Posterior vena cava (tissue), 2 donors: ENCODE measurements at places on chromosomes 6 and 20. TPM values are rescaled to one million over a fixed set of nuclear protein-coding genes. Genes with fewer than 3 reads are reported as not detected.

DNA sequence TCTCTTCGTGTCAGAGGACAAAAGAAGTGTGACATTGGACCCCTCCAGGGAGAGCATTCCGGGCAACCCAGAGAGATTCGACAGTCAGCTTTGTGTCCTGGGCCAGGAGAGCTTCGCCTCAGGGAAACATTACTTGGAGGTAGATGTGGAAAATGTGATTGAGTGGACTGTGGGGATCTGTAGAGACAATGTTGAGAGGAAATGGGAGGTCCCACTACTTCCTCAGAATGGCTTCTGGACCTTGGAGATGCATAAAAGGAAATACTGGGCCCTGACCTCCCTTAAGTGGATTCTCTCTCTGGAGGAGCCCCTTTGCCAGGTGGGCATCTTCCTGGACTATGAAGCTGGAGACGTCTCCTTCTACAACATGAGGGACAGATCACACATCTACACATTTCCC lies 9.5 kb upstream of the BTN3A3 start:
- DNase-seq: no peak

DNA sequence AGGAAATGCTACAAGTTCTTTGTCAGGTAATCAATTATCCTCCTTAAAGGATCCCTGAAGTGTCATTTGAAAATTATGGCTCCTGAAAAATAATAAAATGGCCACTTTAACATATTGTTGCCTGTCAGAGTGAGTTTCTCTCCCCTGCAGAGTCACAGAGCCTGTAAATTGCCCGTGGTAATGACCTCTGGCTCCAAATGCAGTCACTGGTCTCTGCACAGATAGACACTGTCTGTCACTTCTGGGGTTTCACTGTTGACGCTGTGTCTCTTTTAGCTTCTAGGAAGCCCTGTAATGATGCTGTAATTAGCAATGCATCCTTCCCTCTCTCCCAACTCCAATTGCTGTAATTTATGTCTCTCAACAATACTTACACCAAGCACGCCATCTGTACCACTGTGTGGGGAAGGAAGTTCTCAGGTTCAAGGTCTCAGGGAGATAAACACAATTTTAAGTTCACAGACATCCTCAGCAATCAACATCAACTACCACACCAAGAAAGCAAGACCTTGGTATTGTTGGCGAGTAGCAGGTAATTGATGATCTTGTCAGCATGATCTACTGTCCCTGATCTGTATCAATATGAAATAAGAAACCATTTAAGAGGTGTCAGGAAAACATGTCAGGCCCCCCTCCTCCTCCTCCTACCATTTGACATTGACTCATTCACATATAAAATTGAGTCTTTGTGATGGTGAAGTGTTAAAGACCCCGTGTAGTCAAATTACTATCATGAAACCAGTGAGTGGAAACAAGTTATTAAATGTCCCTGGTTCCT lies 91.2 kb upstream of the SULF2 start:
- DNase-seq: no peak

GRCh38 chr6:45881705-45882467 lies 133.8 kb downstream of the CLIC5 start:
- DNase-seq: no peak

DNA sequence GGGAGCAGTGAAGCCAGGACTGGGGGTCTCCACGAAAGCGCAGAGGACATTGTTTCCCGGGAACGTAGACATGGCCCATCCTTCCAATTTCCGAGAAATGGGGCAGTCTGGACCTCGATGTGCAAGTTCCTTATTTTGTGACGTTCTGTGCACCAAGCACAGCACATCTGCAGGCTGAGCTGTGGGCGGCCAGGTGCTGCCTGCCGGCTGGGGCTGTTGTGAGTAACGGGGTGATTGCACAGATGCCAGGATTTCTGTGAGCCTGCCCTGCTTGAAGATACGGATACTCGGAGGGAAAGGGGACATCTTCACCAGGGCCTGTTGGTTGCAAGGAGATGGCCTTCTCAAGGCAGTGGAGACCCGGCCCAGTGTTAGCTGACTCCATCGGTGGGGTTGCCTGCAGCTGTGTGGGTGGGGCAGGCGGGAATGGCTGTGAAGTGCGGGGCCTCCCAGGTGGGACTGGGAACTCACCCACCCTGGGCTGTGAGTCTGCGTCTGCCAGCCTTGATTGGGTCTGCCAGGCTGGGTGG lies 27.6 kb downstream of the CDH4 start:
- no peak for DNase-seq

DNA sequence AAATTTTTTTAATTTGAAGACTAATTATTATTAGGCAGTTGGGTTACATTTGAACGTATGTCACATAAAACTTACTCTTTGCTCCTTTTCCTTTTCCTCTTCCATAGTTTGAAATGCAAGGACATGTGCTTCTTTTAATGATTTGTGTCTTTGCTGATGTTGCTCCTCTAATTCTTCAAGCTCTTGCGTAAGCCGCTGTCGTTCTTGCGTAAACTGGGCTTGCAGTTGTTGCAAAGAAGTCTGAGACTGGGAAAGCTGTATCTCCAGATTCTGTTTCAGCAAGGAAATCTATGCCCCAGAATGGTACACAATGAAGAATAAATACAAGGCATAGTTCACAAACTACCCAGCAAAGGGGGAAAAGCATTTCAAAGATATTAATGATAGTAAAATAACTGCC lies 45.1 kb upstream of the MCM9 start:
- DNase-seq: peak; percentile 70

Gene PPP1R3D
- total RNA-seq: 7.2 TPM

Gene HRH3
- not detected for total RNA-seq

DNA sequence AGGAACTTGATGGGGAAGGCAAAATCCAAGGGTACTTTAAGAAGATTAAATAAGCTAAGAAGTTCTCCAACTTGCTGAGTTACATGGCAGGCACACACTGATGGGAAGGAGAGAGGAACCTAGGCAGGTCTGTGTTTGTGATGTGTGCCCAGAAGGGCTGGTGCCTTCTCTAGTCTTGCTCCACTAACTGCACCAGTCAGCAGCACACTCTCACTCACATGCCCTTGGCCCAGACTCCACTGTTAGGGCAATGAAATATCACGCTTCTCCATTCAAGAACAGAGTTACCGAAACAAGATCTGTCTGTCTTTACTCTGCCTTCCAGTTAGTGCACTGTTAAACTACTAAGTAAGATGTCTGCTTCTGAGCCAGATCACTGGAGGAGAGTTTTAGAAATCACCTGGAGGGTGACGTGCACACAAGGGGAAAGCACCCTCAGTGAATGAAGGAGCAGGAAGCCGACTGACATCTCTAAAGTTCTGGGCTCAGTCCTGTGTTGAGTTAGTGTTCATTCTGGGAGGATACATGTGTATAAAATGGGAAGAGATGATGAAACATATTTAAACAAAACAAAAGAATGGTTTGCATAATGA lies 251.1 kb downstream of the FOXC1 start:
- DNase-seq: no peak

DNA sequence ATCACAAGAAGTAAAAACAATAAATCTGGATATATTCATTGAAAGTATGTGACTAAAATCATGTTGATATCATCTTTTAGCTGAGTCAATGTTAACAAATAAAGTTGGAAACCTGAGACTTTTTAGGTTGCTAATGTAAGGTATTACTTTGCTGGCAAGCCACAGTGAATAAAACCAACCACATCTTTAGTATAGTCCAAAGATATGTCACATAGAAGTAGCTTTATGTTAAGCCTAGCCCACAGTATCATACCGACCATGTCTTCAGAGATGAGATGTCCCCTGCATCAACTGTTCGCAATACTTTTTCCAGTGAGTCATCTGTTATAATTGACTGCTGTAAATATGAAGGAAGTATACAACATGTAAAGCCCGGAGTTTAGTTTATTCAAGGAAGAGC lies 107.6 kb upstream of the MCHR2 start:
- DNase-seq: no peak

Gene VGLL2
- total RNA-seq: not detected

- DNase-seq: no peak
These were observed 57.5 kb downstream of the ILRUN start for GRCh38 chr6:34638834-34639736.

Gene SIRPB1
- total RNA-seq: 11.2 TPM

DNA sequence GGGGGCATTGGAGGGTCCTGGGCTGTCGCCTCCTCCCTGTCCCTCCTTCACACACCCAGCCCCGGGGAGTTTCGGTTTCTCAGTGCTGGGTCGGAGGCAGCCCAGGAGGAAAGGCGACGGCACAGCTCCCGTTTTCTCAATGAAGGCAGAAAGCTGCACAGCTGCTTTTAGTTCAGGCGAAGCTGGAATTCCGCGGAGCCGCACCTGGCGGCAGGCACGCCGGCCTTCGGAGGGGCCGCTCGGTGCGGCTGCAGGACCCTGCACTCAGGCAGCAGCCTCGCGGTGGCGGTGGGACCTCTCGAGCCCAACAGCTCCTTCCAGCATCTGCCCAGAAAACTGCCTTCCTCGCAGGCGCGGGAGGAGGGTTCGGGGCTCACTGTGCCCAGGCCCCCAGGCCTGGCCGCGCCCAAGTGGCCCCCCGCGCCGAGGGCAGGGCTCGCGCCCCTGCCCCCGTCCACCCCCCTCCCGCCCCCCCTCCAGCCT lies 4.6 kb downstream of the FOXQ1 start:
- DNase-seq: no peak

DNA sequence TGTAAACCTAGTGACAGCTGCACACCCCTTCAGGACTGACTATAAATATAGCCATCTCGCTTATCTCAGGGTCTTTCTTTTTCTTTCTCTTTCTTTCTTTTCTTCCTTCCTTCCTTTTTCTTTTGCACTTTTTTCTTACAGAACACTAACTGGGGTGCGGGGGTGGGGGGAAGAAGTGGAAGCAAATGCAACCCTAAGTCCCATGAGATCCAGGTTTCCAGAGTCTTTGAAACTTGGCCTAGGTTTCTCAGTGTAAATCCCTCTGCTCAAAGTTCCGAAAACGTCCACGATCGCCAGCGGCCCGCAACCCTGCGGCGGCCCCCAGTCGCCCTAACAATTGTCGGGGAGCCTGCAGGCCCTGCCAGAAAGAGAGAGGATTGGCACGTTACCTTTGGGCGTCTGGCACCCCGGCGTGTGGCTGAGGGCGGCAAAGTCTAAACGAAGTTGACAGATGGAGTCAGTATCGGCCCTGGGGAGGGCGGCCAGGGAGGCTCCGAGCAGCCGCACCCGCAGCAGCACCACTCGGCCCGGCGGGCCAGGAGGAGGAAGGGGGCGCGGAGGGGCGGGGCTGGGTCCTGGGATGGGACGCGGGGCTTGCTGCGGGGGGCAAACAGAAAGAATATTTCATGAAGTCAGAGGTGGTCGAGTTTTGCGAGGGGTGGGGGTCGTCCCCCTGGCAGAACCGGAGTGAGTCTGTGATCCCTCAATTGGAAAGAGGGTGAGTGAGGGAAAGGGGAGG lies 577 bp upstream of the FOXF2 start:
- DNase-seq: no peak

DNA sequence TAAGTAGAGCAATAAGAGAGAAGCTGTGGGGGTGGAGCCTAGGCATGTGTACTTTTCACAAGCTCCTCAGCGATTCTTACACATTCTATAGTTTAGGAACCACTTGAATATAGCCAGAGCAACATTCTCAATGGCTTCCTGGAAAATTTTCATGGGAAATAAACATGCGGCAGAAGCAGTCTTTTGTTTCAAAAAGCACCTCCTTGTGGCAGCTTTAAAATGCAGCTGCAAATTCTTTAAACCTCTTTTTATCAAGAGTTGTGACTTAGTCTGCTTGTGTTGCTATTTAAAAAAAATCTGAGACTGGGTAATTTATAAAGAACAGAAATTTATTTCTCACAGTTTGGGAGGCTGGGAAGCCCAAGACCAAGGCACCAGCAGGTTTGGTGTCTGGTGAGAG lies 23.8 kb downstream of the NKX2-2 start:
- DNase-seq: no peak

Gene B3GAT2
- total RNA-seq: 0.05 TPM

DNA sequence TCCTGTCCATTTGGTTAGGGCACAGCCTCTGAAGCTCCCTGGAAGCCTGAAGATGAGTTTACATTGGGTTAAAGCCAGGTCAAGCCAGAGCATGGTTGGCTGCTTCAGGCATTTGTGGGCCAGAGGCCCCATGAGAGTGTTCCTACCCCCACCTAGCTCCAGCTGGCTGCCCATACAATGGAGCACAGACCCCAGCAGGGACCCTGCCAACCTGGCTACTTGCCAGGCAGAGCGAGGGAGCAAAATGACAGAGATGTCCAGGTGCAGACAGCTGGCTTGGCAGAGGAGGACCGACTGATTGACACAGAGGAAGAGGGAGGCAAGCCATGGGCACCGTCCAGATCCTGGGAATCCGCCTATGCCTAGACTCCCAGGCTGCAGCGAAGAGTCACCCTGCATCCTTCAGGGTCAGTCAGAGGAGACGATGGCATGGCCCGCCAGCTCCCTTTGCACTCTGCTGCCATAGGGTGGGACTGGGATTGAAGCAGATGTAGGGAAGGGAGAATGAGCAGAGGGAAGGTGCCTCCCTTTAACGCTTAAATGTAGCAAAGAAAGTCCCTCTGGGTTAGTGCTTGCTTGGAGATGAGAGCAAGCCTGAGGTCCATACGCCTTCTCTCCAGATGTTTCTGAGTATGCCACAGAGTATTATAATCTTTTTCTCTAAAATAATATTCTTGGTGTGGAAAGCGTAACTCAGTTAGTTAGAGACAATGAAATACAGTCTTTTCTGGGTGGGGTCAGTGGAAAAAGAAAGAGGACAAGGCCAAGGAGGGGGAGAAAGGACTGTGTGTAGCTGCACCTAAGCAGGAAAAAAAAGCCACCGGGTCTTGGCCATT lies 77.6 kb upstream of the FYN start:
- DNase-seq: no peak

GRCh38 chr6:25492951-25493350 lies 159.1 kb upstream of the SCGN start:
- DNase-seq: no peak
